Activated T-cell treated with anti-CD3 and anti-CD28 coated beads, Interleukin-2, amount 50 U/mL, for 72 hours (primary cell): ENCODE measurements at places on chromosomes 4 and X. TPM values are rescaled to one million over a fixed set of nuclear protein-coding genes. Genes with fewer than 3 reads are reported as not detected.
A peak's percentile ranks its signal among the peaks of the same experiment; 100 is the strongest.

DNA sequence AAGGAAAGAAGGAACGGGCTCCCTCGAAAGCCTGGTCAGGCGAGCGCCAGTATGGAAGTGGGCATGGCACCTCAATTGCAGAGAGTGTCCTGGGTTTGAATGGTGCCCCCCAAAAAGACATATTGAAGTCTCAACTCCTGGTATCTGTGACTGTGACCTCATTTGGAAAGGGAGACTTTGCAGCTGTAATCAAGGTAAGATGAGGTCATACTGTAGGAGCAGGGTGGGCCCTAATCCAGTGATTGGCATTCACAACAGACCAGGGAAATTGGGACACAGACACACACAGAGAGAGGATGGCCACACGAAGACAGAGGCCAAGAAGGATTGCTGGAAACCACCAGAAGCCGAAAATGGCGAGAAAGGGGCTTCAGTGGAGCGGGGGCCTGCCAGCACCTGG, 6.4 kb downstream of the ZFP92 start:
- DNase-seq: no peak

DNA sequence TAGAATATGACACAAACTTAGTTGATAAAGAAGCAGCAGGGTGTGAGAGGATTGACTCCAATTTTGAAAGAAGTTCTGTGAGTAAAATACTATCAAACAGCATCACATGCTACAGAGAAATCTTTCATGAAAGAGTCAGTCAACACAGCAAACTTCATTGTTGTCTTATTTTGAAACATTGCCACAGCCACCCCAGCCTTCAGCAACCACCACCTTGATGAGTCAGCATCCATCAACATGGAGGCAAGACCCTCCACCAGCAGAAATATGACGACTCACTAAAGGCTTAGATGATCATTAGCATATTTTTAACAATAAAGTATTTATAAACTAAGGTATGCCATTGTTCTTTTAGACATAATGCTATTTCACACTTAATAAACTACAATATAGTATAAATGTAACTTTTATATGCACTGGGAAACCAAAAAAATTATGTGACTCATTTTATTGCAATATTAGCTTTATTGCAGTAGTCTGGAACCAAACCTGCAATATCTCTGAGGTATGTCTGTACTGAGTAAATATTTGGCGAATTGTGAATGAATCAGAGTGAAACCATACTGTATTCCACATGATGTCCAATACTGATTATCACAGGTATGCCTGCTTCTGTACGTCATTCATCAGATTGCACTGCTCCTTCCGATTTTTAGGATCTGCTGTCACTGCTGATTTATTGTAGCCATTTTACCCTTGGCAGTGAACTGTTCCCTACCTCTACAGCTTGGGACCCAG, 11.6 kb downstream of the FRMPD4 start:
- no peak for DNase-seq

The ZDHHC15 gene
- total RNA-seq: 0.82 TPM

The NDST3 gene
- not detected for total RNA-seq

DNA sequence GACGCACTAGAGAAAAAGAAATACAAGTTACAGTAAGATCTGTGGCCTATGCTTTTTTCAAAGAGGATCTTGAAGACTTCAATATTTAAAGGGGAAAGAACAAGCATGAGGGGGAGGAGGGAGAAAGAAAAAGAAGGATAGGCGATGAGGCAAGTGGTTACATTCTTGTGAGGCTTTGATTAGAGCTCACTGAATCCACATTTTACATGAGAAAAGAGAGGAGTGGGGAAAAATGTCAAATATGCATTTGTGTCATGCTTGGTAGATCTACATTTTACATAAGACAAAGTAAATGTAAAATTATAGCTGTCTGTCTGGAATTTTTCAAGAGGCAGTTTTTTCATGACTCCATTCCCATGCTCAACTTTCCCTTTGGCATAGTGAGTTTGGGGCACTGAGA, 965.9 kb downstream of the FSTL5 start:
- DNase-seq: no peak

GRCh38 chr4:9898596-9899305, 117.3 kb downstream of the DRD5 start:
- peak; percentile 3 for DNase-seq

The IL1RAPL1 gene
- total RNA-seq: not detected

- no peak for DNase-seq
Measured at GRCh38 chr4:159944477-159944876, 841.6 kb downstream of the RAPGEF2 start.

The SRPX2 gene
- not detected for total RNA-seq

The COMMD8 gene
- total RNA-seq: 21.6 TPM
